SK-N-DZ (cell line): ENCODE measurements at places on chromosomes 4 and X.

DNA sequence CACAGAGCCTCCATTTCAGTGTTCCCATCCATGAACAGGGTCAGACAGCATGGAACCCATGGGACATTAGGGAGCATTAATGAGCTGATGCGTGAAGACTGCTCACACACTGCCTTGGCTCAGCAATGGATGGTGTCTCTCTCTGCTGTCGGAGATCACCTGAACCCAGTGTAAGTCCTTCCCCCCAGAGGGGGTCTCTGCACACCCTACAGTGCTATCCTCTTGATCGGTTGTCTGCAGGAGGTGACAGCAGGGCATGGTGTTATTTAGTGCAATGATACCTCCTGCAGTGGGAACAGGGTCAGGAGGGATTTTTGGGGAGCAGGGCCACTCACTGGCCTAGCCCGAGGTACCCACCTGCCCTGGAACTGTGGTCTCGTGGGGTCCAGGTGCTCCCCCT lies 25.6 kb downstream of the APELA start:
- DNase-seq: no peak

DNA sequence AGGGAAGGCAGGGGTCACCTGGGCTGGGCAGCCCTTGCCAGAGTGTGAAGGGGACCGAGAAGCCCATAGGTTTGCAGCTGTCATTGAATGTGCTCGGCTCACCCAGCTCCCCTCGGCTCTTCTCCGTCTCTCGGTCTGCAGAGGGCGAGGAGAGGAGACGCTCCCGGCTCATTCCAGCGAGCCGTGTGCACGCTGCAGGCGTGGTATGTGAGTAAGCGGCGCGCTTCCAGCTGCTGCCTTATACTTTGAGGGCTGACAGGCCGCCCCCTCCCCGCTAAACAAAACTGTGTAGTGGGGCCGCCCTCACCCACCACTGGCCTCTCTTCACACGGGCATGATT lies 23.0 kb upstream of the BCORL1 start:
- no peak for DNase-seq

GRCh38 chr4:88759895-88760290 lies 62.3 kb upstream of the NAP1L5 start:
- no peak for DNase-seq

DNA sequence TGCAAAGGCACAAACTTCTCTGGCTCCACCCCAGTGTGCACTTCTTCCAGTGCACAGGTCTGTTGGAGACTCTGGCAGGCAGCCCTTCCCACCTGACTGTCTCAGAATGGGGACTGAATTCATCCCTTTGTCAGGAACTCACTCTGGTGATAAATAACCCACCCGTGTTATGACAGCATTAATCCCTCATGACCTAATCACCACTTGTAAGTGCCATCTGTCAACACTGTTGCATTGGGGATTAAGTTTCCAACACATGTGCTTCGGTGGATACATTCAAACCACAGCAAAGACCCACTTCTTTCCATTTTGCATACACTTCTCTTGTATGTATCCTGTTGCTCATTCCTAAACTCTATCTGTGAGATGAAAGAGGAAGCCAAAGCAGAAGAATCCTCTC lies 1002.9 kb upstream of the IGFBP7 start:
- DNase-seq: no peak

- no peak for DNase-seq
Measured at GRCh38 chrX:134443020-134443419, 16.9 kb upstream of the HPRT1 start.

DNA sequence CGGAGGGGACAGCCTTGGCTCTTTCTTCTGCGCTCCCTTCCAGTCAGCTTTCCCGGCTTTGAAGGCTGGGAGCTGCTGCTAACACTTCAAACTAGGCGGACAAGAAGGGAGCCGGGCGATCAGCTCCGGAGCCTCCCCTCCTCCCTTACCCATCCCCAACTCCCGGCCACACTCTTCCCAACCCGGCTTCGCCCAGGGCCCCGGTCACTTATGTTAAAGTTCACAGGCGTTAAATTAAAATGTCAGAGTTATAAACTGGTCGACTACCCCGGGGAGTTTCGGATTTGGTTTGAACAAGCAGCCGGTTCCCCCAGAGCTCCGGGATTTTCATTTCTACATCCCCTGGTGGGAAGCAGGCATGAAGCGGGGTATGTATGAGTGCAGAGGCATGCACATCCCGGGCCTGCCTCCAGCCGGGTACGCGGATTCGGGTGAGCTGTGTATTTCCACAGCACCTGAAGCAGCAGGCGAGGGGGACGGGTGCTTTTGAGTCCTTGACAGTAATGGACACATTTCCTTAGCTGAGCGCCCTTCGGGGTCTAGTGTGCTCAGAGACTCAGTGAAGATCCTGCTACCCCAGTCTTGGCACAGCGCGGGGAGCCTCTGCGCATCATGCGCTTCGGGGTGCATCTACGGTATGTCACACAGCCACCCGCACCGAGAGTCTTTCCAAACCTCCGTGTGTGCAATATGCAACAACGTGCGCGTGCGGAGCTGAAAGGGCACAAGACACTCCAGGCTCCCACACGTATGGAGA lies 880 bp downstream of the UNC5C start:
- DNase-seq: no peak
